GDM1 (cell line): ENCODE measurements at places on chromosomes 7 and 10.

- DNase-seq: no peak
Observed at GRCh38 chr10:131346456-131346855, 34.9 kb upstream of the TCERG1L start.

DNA sequence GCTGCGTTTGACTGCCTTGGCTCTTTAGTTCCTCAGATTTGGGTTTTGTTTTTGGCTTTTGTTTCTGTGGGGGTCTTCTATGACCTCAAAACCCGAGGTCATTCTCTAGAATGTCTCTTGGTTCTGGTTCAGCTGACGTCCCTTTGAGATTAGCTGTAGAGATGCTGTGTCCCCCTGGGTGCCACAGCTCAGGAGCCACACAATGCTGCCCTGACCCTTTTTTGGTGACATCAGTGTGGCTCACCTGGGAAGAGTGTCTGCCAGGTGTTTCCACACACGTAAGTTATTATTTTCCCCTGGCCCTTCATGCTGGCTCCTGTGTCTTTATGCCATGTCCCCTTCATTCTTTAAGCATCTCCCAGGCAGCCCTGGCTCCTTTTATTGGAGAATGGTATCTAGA, 89.8 kb upstream of the DDC start:
- DNase-seq: no peak

GRCh38 chr10:27240212-27241009, at the start of gene ACBD5:
ACBD5 (minus strand) TSS chr10:27240797; CDS start chr10:27240688, 109 bp downstream.
- peak; percentile 78 for DNase-seq

GRCh38 chr7:81439591-81439990, 330.3 kb downstream of the HGF start:
- DNase-seq: no peak

DNA sequence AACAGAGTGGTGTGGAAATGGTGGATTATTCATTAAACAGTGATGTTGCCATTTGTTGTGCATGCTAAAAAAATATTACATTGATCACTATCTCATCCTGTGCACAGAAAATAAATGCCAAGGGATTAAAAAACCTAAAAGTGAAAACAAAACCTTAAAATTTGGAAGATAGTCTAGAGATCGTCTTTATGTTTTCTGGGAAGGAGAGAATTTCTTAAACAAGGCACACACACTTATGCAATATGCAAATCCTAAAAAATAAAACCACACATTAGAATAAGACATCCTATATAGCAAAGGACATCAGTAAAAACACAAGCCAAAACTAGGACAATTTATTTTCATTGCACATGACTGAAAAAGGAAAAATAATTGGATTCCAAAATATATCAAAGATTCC, 54.5 kb downstream of the MACC1 start:
- no peak for DNase-seq
